ENCODE measurements at places on chromosomes 3 and 15. TPM values are rescaled to one million over a fixed set of nuclear protein-coding genes. Genes with fewer than 3 reads are reported as not detected.

Gene HEMK1
- 8.2 TPM for total RNA-seq

Gene FAM81A
- total RNA-seq: not detected

DNA sequence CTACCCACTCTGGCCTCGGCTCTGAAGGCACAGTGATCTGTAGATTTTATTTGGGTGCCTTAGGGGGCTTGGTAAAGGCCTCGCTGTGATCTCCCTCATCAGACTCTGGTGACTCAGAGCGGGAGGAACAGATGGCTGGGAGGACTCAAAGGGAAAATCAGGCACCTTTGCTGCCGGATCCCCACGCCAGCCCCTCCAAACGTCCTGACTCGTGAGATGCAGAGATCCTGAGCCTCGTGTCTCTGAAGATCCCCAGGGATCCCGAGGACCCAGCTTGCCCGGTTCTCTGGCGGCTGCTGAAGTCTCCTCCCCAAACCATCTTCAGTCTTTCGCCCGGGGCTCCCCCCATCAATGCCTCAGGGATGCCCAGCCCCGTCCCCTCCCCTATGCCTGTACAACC lies 32.8 kb downstream of the MUC20 start:
- H3K27me3 ChIP-seq: peaks cover 4% of the 10 kb centered on the region
- H3K36me3 ChIP-seq: no peaks in the 10 kb centered on the region
- no peaks in the 10 kb centered on the region for H3K4me1 ChIP-seq
- H3K27ac ChIP-seq: no peak overlapping the region
- DNase-seq: no peak

DNA sequence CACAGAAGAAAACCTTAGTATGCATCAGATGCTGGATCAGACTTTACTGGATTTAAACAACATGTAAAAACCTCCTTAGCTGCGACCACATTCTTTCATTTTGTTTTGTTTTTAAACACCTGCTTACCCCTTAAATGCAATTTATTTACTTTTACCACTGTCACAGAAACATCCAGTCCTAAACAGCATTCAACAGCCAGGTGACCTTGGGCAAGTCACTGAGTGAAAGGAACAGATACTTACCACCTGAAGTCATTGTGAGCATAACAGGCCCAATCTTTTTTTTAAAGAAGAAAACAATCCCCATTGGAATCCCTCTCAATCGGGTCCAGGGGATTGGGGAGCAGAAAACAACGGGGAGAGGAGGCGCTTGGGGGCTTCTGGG lies 390 bp downstream of the STARD5 start:
- peak overlapping the region; percentile 81 for H3K27ac ChIP-seq
- H3K4me1 ChIP-seq: no peaks in the 10 kb centered on the region
- peaks cover 9% of the 10 kb centered on the region for H3K36me3 ChIP-seq
- peak overlapping the region; percentile 79 for H3K4me3 ChIP-seq
- no peak for DNase-seq

GRCh38 chr3:45098310-45098709 lies 47.9 kb downstream of the CDCP1 start:
- DNase-seq: no peak
- no peaks in the 10 kb centered on the region for H3K36me3 ChIP-seq
- no peak overlapping the region for H3K27ac ChIP-seq
- no peak overlapping the region for H3K4me3 ChIP-seq

- no peak overlapping the region for H3K4me3 ChIP-seq
- no peaks in the 10 kb centered on the region for H3K27me3 ChIP-seq
- no peaks in the 10 kb centered on the region for H3K4me1 ChIP-seq
These were observed 26.8 kb downstream of the TRANK1 start for GRCh38 chr3:36918050-36918449.

- H3K4me1 ChIP-seq: no peaks in the 10 kb centered on the region
- H3K27me3 ChIP-seq: no peaks in the 10 kb centered on the region
- no peak for DNase-seq
- no peaks in the 10 kb centered on the region for H3K36me3 ChIP-seq
These were observed 190.8 kb upstream of the FAM3D start for GRCh38 chr3:58857402-58857801.
